ENCODE measurements at places on chromosomes 16 and 17.

- no peak for DNase-seq
Measured at GRCh38 chr16:52855463-52855862, 197.2 kb downstream of the CHD9NB start.

GRCh38 chr16:84166796-84167695 is 19.8 kb downstream of the TAF1C start:
- no peak for DNase-seq

- no peak for DNase-seq
Measured at GRCh38 chr16:67674851-67675578, 8.4 kb downstream of the C16orf86 start.

DNA sequence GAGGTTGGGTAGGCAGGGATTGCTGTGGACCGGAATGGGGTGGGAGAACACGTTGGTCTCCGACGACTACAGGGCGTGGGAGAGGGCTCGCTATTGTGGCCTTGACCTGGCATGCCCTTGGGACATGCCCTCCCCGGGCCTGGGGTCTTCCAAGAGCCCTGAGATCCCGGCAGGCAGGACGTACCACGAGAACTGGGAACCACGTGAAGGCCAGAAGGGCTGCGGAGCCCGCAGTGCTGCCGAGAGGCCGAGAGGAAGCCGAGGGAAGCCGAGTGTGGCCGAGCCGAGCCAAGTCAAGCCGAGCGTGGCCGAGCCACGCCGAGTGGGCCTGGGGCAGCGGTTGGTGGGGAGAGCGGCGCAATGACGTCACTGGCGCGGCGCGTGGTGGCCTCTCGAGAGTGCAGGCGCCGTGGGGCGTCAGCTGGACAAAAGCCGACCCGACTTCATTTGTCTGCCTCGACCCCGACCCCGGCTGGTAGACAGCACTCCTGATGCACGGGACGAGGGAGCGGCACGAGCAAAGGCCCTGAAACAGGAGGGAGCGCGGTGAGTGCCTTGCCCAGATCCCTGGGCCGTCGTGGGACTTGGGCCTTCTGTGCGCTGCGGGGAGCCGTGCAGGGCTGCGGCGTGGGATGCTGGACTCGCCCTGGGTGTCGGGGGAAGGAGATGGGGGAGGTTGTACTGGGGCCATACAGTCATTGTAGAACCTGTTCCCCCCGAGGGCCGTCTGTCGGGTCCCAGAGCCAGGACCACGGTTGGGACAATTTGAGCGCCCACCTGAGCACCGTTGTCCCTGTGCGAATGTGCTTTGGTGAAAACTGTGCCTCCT is 6.6 kb downstream of the SOCS1 start:
- DNase-seq: no peak

GRCh38 chr16:29714972-29715371 is 30.8 kb downstream of the C16orf54 start:
- DNase-seq: no peak

Measured in activated naive CD8-positive, alpha-beta T cell treated with anti-CD3 and anti-CD28 coated beads for 36 hours (primary cell).